ENCODE measurements at places on chromosomes 7 and 10.

DNA sequence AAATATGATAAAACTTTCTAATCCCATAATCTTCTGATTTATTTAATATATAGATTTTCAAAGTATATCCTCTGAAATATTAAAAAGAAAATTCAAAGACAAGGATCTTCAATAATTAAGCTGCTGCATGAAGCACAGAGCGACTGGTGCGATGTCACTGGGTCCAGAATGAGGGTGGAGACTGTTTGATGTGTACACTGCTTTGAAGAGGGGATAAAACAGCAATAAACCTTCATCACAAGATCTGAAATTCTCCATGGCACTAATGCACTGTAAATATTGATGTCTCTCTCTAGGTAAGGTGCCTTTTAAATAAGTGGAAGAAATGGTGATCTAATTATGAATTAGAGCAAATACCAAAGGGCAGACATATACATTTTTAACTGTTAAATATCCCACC is 337.8 kb downstream of the PARD3 start:
- no peak for DNase-seq
- no peaks in the 10 kb centered on the region for H3K27me3 ChIP-seq
- no peak overlapping the region for H3K27ac ChIP-seq
- H3K36me3 ChIP-seq: no peaks in the 10 kb centered on the region
- no peaks in the 10 kb centered on the region for H3K4me1 ChIP-seq

GRCh38 chr10:83373671-83374070 is 765.6 kb upstream of the GHITM start:
- DNase-seq: no peak
- no peaks in the 10 kb centered on the region for H3K4me1 ChIP-seq
- H3K4me3 ChIP-seq: no peak overlapping the region
- no peak overlapping the region for H3K27ac ChIP-seq
- no peaks in the 10 kb centered on the region for H3K27me3 ChIP-seq

- no peaks in the 10 kb centered on the region for H3K27me3 ChIP-seq
- no peaks in the 10 kb centered on the region for H3K4me1 ChIP-seq
- H3K4me3 ChIP-seq: no peak overlapping the region
- no peaks in the 10 kb centered on the region for H3K36me3 ChIP-seq
- DNase-seq: no peak
Observed at GRCh38 chr10:112802411-112803022, 147.5 kb upstream of the TCF7L2 start.

DNA sequence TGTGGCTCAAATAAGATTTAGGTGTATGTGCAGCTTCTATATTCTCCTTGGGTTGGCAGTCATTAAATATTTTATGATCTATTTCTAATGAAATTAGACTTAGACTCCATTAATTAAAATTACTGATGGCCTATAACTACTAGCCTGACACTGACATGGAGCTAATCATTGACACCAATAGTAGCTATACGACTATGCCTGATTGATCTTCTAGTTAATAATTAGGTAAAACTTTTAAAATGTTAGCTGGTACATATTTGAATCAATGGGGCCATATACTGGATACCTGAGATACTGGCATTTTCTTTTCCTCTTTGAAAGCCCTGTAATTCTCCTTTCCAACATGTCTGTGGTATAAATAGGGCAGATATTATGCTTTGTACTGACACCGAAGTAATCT is 14.4 kb downstream of the WEE2 start:
- H3K4me3 ChIP-seq: no peak overlapping the region
- peaks cover 5% of the 10 kb centered on the region for H3K36me3 ChIP-seq
- H3K27me3 ChIP-seq: no peaks in the 10 kb centered on the region
- no peaks in the 10 kb centered on the region for H3K4me1 ChIP-seq
- no peak overlapping the region for H3K27ac ChIP-seq
- DNase-seq: no peak

DNA sequence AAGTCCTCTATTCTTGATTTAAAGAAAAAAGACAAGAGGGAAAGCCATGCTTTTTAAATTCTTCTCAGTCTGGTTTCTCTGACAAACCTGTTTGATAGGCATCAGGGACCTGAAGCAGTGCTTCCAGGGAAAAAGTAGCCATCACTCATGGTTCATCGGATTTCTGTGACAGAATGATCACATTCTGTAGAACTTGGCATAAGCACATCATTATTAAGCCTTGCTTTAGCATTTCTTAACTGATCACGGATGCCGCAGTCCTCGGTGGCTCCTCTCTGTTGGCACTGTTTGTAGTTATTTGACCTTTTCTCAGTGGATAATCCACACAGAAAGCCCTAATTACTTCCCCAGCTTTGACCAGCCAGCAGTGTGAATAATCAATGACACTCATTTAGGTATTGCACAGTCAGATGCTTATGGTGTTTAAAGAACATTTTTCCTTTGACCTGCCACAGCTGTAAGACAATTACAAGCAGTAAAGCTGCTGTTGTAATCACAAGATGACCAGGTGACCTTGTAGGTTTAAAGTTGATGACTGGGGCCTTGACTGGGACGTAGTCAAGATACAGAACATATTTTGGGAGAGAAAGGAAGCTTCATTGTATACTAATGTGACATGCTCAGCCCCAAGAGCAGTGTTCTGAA is 64.4 kb upstream of the SKAP2 start:
- no peak for DNase-seq
- no peaks in the 10 kb centered on the region for H3K36me3 ChIP-seq
- H3K27me3 ChIP-seq: no peaks in the 10 kb centered on the region
- H3K4me1 ChIP-seq: no peaks in the 10 kb centered on the region

DNA sequence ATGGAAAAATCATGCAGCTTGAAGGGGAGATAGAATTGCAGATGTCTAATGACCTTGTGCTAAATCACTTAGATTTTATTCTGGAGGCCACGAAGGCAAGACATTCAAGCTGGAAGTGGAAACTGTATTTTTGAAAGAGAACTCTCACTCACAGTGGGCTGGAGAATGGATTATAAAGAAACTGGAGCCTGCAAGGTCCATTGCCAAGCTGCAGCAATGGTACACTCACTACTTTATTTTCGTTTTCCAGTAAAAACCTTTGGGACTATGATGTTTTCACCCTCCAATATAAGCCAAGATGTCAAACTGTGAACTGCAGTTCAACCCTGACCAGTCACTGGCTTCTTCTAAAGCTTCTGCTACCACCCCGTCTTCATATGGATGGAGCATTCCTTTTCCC is 62.0 kb downstream of the SKIDA1 start:
- no peak for DNase-seq
- H3K36me3 ChIP-seq: no peaks in the 10 kb centered on the region
- H3K27me3 ChIP-seq: no peaks in the 10 kb centered on the region
- no peak overlapping the region for H3K4me3 ChIP-seq
- no peak overlapping the region for H3K27ac ChIP-seq
- no peaks in the 10 kb centered on the region for H3K4me1 ChIP-seq
